Stimulated activated CD4-positive, alpha-beta T cell treated with anti-CD3 and anti-CD28 coated beads, Interleukin-1b, Interleukin-23, amount 100 ng/mL, for 4 hours (primary cell): ENCODE measurements at places on chromosomes 2 and 18.
A peak's percentile ranks its signal among the peaks of the same experiment; 100 is the strongest.

DNA sequence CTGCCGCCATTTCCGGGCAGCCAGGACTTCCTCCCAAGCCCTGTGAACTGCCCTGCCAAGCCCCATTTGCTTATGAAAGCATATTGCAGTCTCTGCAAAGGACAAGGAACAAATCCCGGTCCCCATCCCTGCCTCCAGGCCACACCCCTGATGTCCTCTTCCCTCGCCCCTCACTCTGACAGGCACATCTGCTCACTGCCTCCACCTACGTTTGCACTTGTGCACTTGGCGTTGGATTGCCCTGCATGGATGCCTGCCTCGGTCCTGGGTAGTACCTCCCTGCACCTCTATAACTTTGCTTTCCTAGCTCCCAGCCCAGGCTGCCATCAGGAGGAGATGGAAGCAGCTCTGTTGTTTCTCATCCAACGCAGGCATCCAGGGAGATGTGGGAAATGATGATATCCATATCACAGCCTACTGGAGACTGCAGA, 19.6 kb upstream of the RPL31 start:
- no peak for DNase-seq

GRCh38 chr2:237660381-237660900, 33.1 kb downstream of the LRRFIP1 start:
- DNase-seq, result no peak

- no peak for DNase-seq
Observed at GRCh38 chr2:226483745-226484619, 315.6 kb downstream of the IRS1 start.

- no peak for DNase-seq
Observed at GRCh38 chr2:44291281-44292248, 16.3 kb downstream of the SLC3A1 start.

- no peak for DNase-seq
Observed at GRCh38 chr2:112674229-112674628, 28.5 kb downstream of the SLC20A1 start.

DNA sequence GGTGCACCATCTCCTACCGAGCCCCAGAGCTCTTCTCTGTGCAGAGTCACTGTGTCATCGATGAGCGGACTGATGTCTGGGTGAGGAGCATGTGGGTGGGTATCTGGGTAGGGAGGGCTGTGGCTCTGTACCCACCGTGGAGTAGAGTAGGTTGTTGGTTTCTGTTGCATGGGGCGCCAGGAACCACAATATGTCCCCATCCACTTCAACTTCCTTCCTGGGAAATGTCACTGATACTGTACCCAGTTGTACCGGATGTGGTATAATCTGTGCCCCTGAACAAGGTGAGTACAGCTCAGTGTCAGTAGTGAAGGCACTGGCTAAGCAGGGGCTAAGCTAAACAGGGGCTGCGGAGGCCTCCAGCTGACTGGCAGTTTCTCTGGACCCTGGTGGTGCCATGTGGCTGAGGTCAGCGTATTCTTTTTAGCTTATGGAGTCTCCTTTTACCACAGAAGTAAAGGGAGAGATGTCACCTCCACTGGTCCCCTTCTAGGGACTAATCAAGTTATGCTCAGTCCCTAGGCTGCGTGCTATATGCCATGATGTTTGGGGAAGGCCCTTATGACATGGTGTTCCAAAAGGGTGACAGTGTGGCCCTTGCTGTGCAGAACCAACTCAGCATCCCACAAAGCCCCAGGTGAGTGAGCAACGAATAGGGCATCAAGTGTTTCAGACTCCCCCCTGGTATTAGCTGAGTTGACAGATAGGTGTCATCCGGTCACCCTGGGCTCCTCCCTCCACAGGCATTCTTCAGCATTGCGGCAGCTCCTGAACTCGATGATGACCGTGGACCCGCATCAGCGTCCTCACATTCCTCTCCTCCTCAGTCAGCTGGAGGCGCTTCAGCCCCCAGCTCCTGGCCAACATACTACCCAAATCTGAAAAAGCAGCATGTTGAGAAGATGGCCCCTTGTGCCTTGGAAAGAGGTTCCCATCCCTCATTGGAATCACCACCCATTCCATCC, 2.7 kb downstream of the STK16 start:
- peak; percentile 33 for DNase-seq

GRCh38 chr18:361941-362310, 94.1 kb upstream of the THOC1 start:
- no peak for DNase-seq

GRCh38 chr2:221202431-221202830, 369.7 kb downstream of the EPHA4 start:
- DNase-seq, result no peak

GRCh38 chr2:150097901-150098531, 389.5 kb downstream of the RND3 start:
- DNase-seq, result no peak

- DNase-seq, result no peak
Observed at GRCh38 chr2:60070196-60070595, 483.3 kb downstream of the BCL11A start.

- peak; percentile 60 for DNase-seq
Observed at GRCh38 chr2:241354668-241355658, 1.1 kb upstream of the FARP2 start.

- no peak for DNase-seq
Observed at GRCh38 chr2:177246000-177246399, 18.5 kb downstream of the NFE2L2 start.
